ENCODE measurements at places on chromosomes 16 and 17.
A peak's percentile ranks its signal among the peaks of the same experiment; 100 is the strongest.

DNA sequence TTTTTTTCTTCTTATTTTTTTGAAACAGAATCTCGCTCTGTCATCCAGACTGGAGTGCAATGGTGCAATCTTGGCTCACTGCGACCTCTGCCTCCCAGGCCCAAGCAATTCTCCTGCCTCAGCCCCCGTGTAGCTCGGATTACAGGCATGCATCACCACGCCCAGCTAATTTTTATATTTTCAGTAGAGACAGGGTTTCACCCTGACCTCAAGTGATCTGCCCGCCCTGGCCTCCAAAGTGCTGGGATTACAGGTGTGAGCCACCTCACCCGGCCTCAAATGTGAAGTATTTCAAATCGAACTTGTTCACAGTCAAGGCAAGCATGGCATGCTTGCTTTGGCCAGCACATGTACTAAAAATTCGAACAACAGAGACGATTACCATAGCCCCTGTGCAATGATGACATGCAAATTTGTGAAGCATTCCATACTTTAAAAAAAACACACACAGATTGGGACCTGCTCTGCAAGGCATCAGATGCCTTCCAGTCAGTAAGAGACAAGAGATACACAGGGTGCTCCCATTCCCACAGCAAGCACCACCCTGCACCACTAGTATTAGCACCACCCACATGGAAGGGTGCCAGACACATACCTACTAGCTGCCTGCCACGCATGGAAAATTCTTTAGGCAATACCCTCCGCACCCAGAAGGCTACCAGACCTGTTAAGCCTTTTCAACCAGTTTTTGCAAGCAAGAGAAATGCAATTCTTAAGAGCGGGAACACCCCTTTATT, 47.2 kb downstream of the ANKRD11 start:
- DNase-seq, result peak; percentile 75

GRCh38 chr17:52297230-52298010, 138.9 kb upstream of the CA10 start:
- no peak for DNase-seq

DNA sequence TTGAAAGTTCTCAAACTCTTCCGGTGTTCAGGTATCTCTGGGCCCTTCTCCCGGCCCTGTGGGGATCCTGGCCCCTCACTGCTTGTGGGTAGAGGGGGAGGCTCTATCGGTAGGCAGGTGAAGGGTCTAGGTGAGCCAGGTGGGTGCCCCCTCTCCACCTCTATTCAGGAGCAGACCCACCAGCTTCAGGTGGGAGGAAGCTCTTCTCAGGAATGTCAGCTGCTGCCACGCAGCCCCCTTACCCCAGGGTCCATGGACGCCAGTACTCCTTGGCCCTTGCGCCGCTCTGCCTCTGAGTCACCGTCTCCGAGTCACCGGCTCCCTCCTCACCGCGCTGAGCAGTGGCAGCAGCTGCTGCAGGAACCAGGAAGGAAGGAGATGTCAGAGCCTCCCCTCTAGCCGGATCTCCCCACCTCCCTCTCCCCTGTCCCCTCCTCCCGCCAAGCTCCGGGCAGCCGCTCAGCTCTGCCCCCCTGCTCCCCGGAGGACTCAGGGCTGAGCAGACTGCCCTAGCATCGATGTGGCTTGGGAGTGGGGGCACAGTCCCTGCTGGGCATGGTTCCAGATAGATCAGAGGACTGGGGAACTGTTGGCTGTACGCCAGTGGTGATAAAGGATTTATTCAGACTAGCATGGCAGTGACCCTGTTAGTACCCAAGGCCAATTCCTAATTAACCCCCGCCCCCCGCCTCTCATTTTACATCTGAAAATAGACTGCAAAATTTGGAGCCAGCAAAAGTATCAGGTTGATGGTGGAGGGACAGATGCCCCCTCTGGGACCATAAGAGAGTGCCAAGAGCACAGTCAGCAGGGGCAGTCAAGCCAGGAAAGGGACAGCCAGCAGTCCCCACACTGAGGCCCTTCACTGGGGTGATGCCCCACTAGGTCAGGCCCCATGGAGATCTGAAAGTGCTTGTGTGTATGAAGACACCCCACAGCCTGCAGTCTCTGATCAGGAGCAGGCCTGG, at the start of gene OSBPL7:
Gene OSBPL7 (minus strand): TSS at position 371 of the 968 bp plus-strand sequence. CDS start 1,516 bp downstream, outside the sequence.
- peak; percentile 87 for DNase-seq

DNA sequence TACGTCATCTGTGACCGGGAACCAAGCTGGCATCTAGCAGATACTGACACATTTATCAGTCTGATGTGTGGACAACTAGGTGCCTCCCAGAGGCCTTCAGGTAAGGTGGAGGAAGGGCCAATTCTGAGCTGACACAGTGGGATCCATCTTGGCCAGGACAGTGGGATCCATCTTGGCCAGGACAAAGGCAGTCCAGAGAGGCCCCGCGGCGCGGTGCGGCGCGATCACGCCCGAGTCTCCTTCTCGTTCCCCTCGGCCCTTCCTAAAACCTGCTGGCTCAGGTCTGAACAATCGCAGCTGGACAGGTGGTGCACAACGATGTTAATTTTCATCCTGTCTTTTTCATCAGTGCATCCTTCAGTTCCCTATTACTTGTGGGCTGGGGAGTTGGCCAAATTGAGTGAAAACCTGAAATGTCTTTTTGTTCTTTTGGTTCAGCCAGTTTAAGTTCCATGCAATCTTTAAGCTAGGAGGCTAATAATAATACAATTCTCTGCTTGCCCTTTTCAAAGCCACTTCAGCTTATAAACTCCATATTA, 486 bp upstream of the WSB1 start:
- no peak for DNase-seq

DNA sequence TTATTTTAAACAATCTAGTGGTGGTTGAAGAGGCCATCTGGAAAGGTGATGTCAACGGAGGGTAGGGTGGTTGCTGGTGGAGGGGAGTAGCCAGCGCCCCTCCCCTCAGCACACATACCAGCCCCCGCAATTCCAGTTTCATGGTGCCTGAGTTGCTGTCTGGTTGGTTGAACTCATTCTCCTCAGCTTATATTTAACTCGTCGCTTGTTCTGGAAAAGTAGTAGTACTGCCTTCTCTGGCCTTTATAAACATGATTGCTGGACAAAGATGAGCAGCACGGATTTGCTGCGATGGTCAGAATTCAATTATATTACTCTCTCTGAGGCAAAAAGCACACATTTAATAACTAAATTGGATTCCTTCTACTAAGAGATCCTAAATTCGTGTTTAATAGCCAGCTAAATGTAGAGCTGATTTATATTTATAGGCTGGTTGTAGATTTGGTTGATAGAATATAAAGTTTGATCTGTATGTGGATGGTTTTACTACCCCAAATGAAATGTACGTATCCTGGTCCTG, 238.0 kb upstream of the TBX2 start:
- peak; percentile 16 for DNase-seq

DNA sequence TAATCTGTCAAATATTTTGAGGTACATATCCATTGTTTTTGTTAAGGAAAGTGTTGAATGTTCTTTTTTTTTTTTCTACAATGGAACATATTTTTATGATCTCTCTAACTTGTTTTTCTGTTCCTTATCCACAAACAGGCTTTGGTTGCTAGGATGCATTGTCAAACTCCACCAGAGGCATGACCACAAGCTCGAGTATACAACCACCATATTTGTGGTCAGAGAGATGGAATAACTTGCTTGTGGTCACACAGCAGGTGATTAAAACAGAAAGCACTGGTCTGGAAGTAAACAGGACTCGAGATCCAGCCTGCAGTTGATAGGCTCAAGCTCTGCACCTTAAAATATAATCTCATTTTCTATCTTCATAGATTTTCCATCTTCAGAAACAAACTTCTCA, 105.8 kb upstream of the ADAMTS18 start:
- no peak for DNase-seq

DNA sequence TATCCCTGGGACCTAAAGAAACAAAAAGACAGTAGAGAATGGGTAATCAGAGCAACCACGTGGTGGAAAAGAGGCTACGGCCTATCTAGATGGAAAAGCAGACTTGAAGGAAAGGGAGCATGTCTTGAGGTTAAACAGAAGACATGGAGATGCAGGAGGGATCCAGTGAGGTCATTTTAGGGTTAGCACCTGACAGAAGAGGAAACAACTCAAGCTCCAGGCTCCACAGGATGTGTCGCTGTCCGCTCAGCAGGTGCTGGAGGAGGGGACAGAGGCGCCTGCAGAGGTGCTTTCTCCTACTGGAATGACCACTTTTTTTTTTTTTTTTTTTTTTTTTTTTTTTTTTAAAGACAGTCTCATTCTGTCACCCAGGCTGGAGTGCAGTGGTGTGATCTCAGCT, 47.5 kb upstream of the CLEC3A start:
- no peak for DNase-seq

- DNase-seq, result peak; percentile 67
Observed at GRCh38 chr17:64028874-64029464, 8.5 kb upstream of the ICAM2 start.

- DNase-seq, result peak; percentile 95
Observed at GRCh38 chr16:19810817-19811731, 73.6 kb downstream of the GPRC5B start.

- DNase-seq, result no peak
Observed at GRCh38 chr17:74132354-74132753, 71.1 kb upstream of the RPL38 start.

GRCh38 chr16:58451265-58451689, 48.7 kb upstream of the NDRG4 start:
- no peak for DNase-seq

DNA sequence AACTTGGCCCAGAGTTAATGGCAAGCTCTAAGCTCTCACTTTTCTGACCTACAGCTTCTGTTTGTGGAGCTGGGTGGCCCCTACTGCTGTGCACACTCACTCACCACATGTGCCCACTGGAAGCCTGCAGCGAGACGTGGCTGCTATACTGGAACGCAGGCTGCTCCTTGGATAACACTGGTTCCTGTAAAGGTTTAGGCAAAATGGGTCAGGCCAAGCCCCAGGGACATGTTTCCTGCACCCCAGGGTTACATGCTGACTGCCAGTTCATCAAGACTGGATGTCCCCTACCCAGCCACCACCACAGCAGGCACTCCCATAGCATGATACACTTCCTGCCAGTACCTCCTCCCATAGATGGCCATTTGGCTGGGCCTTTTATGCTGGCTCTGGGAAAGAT, 8.3 kb downstream of the POLDIP2 start:
- no peak for DNase-seq

All from IMR-90 (cell line).